ENCODE measurements at places on chromosomes 11 and 22.

DNA sequence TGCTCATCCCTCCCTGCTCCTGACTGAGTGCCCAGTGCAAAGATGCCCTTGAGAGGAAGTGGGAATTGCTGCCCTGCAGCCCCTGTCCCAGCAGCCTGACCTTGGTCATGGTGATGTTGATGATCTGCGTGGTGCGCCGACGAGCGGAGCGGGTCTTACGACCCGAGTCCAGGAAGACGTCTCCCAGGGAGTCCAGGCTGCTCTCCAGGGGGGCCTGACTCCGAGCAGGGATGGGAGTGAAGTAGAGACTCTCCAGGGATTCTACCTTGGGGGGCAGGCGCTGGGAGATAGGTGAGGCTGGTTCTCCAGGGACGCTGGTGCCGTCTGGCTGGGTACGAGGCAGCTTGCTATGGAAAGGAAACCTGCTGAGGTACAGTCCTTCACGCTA lies 8.4 kb downstream of the IL18BP start:
- no peak for DNase-seq

GRCh38 chr11:126363706-126364248 lies 8.3 kb downstream of the ST3GAL4 start:
- no peak for DNase-seq

DNA sequence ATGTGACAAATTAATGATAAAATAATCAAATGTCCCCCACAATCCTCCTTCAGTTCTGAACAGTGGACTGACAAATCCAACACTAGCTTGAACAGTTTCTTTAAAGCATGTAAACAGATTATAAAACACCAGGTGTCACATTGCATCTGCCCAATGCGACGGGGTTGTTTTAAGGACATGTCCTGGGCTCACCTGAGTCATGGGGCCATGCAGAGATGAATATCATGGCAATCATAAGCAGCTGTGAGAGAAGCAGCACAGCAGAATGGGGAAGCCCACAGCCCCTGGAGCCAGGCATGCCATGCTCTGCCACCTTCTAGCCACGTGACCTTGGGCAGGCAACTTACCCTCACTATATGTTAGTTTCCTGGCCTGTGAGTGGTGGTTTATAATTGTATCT lies 93.9 kb upstream of the KCNA4 start:
- DNase-seq = no peak

DNA sequence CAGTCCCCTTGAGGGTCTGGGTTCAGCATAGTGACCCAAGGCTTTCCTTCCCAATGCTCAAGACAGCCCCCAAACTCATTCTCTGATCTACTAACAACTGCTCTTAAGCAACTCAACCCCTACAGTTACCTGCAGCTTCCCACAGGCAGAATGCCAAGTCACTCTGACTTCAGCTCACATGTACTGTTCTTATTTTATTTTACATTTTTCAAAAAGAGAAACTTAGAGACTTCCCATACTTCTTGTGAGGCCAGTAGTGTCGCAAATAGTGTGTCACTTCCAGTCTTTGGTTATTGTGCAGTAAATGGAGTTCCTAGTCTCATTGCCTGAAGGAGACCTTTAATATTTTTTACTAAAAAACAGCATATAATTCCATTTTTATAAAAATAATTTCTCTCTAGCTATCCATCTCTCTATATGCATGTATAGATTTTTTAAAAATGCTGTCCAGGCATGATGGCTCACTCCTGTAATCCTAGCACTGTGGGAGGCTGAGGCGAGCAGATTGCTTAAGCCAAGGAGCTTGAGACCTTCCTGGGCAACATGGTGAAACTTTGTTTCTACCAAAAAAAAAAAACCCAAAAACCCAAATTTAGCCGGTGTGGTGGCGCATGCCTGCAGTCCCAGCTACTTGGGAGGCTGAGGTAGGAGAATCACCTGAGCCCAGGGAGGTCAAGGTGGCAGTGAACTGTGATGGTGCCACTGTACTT lies 41.8 kb downstream of the ENTHD1 start:
- no peak for DNase-seq

DNA sequence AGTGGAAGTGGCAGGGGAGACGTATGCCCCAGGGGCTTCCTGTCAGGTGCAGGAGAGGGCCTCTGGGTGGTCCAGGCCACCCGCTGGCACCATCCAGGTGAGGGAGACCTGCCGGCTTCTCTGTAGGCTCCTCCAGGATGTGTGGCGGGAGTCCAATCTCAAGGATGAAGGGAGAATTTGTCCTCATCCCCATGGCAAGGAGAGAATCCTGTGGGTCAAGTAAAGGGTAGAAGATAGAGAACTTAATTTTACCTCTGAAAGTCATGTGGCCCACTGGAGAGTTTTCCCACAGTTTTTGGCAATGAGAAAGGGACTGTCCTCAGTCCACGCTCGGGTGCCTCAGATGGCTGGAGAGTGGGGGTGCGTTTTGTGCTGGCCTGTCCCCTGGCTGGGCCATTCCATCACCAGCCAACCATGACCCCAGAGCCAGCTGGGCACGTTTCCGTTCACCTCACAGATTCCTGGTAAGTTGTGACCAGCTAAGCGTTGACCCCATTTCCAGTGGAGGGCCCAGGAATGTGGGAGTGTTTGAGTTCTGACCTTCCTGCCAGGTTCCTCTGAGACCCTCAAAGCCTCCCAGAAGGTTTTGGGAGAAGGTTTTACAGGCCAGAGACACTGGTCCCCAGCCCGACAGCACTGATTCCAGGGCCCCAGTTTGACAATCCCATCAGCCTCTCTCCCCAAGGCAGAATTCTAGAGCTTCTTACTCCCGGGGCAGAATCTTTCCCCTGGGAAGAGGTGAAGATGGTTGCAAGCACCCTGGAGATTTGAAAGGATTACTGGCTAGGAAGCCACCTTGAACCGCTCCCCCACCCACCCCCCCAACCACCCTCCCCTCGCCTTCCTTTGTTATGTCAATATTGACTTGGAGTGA lies 2.6 kb downstream of the OVOL1 start:
- no peak for DNase-seq

Measured in HEK293T (cell line).